Fibroblast of pulmonary artery (primary cell): ENCODE measurements at places on chromosomes 5 and 9.

GRCh38 chr5:78560000-78560855, 88.3 kb downstream of the LHFPL2 start:
- no peak for DNase-seq

- DNase-seq: no peak
Observed at GRCh38 chr9:117125531-117125930, 289.3 kb downstream of the ASTN2 start.

DNA sequence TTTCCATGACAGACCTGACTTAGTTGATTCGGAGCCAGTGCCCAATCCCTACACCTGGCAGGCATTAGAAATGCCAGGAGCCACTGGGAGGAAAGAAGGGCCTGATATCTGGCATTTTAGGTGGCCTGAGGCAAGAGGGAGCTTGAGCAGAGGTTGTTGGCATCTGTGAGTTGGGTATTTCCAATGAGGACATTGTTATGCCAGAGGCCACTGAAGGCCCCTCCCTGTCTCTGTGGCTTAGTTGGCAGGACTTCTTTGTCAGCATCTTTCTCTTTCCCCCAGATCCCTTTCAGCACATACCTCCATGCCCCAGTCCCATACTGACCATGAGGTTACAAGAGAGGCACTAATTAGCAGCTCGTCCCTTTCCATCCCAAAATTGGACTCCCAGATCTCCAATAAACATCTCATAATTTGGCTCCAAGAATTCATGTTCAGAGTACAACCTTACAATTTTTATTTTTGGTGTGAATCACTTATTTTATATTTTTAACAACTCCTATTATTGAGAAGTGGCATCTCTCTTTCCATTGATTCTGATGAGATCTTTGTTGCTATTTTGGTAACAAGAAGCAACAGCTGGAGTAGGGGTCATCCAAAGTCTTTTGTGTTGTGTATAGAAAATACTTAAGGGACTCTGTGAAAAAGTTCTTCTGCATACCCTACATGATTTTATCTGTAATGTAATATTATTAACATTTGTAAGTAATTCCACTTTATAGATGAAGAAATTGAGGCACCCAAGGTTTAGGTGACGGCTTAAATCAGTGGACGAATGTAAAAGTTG, 68.6 kb upstream of the MAP3K1 start:
- DNase-seq: no peak

DNA sequence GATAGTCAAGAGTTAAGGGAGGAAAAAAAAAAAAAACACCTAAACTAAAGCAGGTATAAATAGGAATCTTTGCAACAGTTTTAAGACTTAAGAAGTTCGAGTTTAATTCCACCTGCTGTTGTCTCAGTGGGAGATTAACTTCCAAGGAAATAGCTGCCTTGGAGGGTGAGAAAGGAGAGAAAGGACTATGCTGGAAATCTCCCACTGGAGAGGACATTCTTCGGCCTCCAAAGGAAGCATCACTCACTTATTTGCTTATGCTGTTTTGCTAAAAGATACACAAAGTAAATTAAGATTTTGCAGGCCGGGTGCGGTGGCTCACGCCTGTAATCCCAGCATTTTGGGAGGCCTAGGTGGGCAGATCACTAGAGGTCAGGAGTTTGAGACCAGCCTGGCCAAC, 317.9 kb upstream of the MPDZ start:
- DNase-seq: no peak

GRCh38 chr9:109632817-109633216, 134.7 kb upstream of the PTPN3 start:
- no peak for DNase-seq

- no peak for DNase-seq
Observed at GRCh38 chr5:35246411-35246810, 16.1 kb upstream of the PRLR start.

DNA sequence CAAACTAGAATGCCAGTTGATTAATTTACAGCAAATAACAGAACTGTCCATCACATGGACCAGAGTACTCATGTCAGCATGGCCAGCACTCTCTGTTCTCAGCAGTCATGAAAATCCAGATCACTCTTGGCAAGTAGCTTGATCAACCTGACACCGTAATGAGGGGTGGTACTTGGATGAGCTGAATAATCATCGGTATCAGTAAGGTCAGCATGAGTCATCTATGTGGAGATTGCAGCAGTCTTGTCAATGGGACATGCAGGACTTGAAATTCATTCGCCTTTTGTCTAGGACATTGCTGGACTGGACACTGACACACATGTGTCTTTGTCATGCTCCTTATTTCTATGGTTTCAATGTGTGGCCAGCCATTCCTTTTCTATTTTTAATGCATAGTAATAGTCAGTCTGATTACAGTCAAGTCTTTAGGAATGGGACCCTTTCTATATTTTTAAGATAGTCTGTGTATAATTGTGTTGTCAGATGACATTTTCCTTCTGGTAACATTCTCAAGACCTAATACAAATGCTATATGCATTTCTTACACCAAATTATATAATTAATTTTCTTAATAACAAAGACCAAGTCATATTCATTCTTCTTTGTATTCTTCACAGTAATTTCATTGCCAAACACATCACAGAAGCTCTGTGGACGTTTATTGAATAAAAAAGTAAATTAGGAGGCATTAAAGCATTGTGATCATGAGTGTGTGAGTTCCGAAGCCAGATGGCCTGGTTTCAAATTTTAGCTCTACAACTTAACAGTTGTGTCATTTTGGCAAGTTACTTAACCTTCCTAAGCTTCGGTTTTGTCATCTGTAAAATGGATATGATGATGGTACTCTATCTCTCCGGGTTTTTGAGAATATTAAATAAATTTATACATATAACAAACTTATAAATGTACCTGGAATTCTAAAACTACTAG, 57.4 kb downstream of the ADAMTSL1 start:
- DNase-seq: no peak

DNA sequence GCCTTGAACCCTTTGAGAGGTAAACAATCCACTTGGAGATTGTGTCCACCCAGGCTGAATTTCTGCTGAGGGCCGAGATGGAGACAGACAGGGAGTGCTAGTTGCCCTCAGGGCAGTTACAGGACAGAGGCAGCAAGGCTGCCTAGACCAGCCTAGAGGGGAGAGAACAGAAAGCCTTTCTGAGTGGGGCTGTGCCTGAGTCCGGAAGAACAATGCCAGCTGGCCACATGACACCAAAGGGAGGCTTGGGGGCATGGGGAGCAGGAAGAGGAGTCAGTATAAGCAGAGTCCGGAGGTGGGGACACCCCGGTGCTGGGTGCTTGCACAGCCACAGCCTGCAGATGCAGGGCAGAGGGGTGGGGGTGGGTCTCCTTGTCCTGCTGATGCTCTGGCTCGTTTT, 145.7 kb downstream of the CFAP90 start:
- no peak for DNase-seq

GRCh38 chr9:118058227-118058626, 354.0 kb downstream of the TLR4 start:
- DNase-seq: no peak

DNA sequence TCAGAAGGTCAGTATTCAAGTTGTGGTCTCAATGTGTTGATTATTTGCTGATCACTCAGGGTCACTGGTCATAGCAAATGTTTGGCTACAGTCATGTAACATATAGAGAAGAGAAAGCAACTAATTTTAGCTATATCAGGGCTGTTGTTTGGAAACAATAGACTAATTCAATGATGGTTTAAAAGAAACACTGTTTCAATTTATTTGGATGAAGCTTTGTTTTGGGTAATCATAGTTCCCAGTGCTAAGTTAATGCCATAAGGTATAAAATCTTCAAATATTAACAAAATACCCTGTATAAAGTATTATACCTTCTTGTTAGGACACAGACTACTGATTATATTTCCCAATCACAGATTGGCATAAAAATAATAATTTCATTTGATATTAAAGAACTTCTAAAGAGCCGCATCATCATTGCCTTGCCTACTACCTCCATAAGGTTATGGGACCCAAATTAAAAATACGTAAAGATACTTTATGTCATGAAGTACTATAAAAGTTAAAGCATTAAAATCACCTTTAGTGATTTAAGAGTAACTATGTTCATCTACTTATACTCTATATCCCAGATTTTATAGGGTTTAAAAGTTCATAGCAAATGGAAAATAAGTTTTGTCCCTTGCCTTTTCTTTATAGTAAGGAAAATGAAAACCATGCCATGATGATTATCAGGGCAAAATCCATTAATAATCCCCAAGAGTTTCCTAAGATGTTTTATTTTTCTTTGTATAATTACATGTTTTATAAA, 6.0 kb downstream of the NR3C1 start:
- no peak for DNase-seq

DNA sequence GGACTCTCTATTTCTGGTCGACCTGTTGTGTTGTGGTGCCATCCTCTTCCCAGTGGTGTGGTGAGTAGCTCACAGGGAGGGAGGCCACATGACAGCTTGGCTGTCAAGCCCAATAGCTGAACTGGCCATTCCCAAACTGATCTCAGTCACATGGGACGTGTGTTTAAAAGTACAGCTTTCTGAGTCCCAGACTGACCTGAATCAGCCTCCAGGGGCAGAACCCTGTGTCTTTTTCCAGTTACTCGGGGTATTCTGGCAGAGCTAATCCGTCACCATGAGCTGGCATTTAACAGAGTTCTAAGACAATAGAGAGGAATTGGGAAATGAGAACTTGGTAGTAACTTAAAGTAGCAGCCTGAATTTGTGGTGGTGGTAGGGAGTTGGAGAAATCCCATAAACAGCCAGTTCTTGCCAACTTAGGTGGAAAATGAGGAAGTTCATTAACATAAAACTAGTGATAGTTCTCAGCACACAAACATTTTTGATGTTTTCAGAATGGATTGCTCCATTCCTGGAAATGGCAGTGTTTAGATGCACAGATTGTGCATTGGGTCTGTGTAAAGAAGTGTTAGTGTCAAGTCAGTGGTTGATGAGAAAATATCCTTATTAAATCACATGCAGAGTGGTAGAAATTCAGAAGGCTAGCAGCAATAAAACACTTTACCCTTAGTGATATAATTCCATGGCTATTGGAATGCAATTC, 50.9 kb downstream of the GPR107 start:
- DNase-seq: no peak
